DMS 273 treated with DMSO at 0.1 percent for 48 hours (cell line): ENCODE measurements at places on chromosomes 1 and 21.
A peak's percentile ranks its signal among the peaks of the same experiment; 100 is the strongest.

DNA sequence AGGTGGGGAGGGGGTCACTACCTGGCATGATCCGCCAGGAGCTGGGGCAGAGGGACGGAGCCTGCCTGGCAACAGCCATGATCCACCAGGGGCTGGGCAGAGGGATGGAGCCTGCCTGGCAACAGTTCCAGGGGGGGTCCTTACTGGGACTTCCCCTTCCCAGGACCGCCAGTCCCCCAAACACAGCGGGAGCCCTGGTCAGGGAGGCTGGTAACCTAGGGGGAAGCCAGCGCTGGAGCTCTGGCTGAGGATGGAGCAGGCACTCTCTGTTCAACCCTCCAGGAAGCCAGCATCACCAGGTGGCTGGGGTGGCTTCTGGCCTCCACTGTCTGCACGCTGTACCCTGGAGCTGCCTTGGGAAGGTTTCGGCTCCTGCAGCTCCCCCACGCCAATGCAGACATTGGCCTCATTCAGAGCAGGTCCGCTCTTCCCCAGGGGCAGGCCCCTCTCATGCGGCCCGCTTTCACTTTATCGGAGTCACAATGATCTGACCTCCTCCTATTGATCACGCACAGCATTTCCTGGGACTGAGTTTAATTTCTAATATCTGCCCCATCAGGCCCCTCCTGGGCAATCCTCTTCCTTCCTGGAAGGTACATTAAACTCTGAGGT lies 68.4 kb upstream of the ABCG1 start:
- DNase-seq: no peak

DNA sequence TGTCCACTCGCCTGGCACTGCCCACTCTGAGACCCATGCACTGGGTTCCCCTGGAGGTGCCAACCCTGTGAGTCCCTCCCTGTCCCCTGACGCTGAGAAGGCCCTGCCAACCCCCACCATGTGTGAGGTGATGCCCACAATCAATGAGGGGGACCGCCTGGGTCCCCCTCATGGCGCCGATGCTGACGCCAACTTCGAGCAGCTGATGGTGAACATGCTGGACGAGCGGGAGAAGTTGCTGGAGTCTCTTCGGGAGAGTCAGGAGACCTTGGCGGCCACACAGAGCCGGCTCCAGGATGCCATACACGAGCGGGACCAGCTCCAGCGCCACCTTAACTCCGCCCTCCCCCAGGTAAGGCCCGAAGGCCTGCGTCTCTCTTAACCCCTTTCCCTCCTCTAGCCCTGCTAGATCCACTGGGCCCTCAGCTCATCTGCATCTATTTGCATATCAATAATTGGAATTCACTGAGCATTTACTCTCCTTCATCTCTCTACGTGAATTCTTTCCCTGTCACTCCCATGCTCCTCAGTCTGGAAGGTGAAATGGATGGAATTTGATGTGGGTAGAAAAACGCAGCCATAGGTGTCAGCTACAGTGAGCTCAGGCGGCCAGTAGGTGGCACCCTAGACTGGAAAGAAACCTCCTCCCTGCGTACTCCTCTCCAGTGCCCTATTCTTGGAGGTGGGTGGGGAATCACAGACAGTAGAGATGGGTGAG lies 12.8 kb downstream of the PPFIA4 start:
- peak; percentile 27 for DNase-seq

DNA sequence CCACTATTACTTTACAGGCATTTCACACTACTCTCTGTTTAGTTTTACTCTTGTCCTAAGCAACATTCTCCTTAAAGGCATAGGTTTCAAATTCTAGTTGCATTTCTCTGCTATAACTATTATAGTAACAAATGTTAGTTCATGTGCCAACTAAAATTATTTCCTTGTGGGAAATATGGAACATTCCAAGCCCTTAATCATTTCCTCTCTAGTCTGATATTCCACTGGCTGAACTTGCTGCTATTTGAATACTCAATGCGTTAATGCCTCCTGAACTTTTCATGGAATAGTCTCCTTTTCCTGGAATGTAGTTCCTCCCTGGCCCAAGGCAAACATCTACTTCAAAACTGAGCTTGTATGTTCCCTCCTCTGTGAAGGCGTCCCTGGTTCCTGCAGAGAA lies 19.3 kb upstream of the TBX19 start:
- no peak for DNase-seq

DNA sequence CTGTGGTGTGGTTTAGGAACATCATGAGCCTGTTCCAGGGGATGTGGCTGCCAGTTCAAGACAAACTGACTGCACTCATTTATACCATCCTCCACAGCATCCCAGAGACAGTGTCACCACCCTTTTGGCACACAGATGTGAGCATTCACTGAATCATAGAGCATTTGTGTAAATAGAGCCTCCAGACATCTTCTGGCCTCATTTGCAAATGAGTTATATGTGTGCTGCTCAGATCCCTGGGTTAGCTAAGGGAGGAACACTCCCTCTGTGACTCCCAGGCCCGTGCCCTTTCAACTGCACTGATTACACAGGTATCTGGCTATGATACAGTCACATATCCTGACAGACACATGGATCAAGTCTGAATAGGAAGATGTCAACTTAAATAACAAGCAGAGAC lies 351.5 kb upstream of the PLD5 start:
- no peak for DNase-seq

- DNase-seq: no peak
These were observed 2.5 kb downstream of the ETV3 start for GRCh38 chr1:157135646-157136045.

GRCh38 chr1:226633541-226634165 lies 85.1 kb downstream of the STUM start:
- no peak for DNase-seq

DNA sequence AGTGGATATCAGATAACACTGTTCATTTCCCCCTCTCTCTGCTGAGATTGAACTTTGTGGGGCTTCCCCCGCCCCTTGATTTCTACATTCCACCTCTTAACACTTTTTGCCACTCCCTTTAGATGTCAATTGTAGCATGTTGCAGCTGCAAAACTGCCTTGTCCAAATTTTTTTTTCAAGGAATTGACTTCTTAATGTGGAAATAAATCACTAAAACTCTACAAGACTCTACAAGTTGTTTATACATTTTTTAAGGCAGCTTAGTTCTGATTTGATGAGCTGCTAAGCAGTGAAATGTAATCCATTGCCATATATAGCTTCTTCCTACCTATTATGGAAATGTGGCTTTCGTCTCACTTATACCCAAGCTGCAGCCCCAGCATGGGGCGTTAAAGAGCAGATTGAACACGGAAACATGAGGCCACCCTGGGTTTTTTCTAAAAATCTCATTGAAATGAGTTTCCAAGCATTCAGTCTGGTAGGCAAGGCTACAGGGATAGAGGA lies 132.2 kb downstream of the SYT2 start:
- DNase-seq: peak; percentile 88

DNA sequence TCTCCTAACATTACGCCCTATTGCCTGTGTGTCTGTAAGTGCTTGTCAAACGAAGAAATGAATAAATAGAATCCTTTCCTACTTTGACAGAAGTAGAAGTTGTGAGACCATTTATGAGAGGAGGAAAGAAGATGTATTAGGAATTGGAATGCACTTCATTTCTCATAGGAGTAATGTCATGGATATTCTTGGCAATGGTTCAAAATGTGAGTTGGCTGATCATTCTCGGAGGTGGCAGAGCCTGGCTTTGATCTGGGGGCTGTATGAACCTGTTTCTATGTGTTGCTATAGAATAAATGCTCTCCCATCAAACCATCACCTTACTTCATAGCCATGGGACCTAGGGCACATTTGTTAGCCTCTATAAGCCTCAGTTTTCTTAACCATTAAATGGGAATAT lies 10.1 kb upstream of the SERBP1 start:
- DNase-seq: no peak

DNA sequence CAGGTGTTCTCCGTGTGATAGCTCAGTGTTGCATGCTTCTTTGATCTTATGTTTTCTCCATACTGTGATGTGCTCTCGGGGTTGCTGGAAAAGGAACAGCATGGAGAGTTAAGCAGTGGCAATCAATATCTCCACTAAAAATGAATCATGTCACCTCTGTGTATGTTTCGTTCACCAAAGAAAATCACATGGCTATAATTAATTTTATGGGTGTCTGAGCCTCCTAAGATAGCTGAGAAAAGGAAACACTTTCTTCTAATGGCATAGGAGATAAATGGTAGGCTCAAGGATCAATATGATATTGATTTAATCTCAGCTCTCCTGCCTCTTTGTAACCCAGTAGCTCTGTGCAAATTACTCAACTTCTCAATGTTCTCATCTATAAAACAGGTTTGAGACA lies 14.3 kb downstream of the FAM177B start:
- DNase-seq: no peak

DNA sequence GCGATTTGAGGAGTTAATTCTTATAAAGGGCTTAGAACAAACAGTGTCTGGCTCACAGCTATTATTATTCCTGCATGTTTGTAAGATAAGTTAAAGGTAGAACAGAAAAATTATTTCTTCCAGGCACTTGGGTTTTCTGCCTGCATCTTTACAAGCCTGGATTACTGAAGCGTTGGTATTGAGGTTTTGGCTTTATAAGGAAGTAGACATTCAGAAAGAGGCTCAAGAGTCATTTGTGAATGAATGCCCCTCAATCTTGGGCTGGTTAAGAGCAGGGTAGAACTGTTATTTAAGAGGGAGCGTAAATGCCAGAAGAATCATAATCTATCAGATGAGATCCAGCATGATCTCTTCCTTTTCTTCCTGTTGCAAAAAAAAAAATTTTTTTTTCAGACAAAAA lies 77.3 kb upstream of the ARID1A start:
- DNase-seq: no peak

- no peak for DNase-seq
These were observed 104.4 kb upstream of the SERBP1 start for GRCh38 chr1:67534627-67535065.

- no peak for DNase-seq
These were observed 42.3 kb downstream of the TCEANC2 start for GRCh38 chr1:54095546-54096226.

- no peak for DNase-seq
These were observed 37.6 kb upstream of the KIRREL1 start for GRCh38 chr1:157955857-157956256.

GRCh38 chr1:75134647-75135572 lies 722 bp downstream of the LHX8 start:
- no peak for DNase-seq

GRCh38 chr1:195481293-195481692 lies 1126.9 kb downstream of the KCNT2 start:
- no peak for DNase-seq

DNA sequence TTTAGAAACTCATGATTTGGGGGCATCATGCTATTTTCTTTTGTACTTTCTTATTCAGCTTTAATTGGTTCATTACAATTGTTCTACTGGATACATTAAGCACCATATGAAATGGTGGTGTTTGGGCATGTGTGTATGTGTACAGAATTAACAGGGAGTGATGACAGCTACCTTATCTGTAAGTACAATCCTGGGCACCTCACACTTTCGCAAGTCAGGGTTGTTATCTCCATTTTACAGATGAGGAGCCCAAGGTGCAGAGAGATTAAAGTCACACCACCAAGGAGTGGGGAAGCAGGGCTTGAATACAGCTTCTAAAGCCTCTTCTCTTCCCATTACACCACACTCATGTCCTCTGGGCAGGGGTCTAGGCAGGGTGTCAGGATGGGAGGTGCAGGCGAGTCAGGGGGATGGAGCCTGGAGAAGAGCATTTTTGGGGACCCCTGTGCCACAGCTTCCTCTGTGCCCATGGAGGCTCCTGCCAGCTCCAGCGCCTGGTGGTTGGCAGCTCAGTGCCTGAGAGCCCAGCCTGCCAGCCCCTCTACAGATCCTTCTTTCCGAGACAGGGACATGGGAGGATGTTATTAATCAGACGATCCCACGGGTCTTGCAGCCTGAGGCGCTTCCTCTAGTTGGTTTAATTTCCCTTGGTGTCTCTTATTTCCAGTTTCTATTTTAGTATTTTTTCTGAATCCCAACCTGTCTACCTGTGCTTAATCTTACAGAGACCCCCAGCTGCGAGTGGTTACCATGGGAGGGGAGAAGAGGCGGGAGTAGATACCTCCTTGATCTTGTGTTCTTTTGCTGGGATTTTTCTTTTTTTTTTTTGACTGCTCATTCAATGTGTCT lies 126.2 kb upstream of the CD34 start:
- DNase-seq: no peak

GRCh38 chr1:66302184-66302742 lies 231.7 kb upstream of the SGIP1 start:
- no peak for DNase-seq

GRCh38 chr1:2451741-2452140 lies 24.3 kb upstream of the PLCH2 start:
- DNase-seq: no peak

GRCh38 chr1:19988267-19989006 lies 9.0 kb upstream of the PLA2G2A start:
- DNase-seq: no peak

DNA sequence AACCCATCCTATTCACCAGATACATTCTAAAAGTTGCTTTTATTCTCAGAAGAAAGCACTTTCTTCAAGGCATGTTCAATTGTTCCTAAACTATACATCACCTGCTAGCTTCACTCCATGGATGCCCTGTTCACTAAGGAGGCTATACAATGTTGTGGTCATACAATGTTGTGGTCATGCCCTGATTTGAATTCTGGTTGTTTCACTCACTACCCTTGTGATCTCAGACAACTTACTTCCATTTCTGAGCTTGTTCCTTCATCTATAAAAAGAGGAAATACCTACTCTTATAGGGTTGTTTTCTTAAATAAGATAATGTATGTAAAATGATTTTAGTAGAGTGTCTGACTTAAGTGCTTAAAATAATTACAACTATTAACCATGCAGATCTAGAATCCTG lies 19.7 kb downstream of the EDEM3 start:
- no peak for DNase-seq

- DNase-seq: no peak
These were observed 123.4 kb upstream of the COL6A1 start for GRCh38 chr21:45858180-45858579.

- DNase-seq: no peak
These were observed 307.1 kb downstream of the AMY1C start for GRCh38 chr1:104056786-104057185.
